ENCODE measurements at places on chromosomes 1 and 21.

- no peak for DNase-seq
These were observed 263.2 kb downstream of the TM2D1 start for GRCh38 chr1:61461406-61462384.

GRCh38 chr21:28776251-28776650 lies 216.4 kb downstream of the LTN1 start:
- DNase-seq: no peak

- no peak for DNase-seq
These were observed 439.5 kb downstream of the AMY1C start for GRCh38 chr1:104189207-104189606.

DNA sequence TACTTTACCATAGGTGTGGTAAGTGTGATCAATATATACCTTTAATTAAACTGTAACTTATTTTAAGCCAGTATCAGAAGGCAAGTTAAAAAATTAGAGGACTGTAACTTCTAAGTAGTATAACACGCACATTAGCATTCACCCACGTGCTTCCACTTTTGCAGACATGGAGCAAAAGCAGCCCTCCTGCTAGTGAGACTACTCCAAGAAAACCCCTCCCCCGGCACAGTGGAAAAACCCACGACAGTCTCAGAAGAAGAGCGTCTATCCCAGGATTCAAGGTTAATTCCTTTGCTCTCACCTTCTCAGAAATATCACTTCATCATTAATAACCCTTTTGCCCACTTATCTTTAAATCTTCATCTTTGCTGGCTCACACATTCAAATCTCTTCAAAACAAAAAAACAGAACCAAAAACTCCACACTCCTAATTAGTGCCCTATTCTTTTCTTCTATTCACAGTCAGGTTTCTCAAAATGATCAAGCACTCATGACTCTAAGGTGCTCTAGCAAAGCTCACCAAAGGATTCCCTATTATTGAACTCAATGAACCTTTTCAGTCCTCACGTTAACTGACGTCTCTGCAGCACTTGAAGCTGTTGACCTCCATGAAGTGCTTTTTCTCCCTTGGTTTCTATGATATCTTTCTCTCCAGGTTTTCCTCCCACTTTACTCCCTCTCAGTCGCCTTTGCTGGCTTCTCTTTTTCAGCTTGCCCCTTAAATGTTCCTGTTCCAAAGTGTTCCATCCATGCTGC lies 213.5 kb downstream of the SMYD3 start:
- no peak for DNase-seq

GRCh38 chr1:78255383-78255782 lies 209.6 kb downstream of the GIPC2 start:
- DNase-seq: no peak

DNA sequence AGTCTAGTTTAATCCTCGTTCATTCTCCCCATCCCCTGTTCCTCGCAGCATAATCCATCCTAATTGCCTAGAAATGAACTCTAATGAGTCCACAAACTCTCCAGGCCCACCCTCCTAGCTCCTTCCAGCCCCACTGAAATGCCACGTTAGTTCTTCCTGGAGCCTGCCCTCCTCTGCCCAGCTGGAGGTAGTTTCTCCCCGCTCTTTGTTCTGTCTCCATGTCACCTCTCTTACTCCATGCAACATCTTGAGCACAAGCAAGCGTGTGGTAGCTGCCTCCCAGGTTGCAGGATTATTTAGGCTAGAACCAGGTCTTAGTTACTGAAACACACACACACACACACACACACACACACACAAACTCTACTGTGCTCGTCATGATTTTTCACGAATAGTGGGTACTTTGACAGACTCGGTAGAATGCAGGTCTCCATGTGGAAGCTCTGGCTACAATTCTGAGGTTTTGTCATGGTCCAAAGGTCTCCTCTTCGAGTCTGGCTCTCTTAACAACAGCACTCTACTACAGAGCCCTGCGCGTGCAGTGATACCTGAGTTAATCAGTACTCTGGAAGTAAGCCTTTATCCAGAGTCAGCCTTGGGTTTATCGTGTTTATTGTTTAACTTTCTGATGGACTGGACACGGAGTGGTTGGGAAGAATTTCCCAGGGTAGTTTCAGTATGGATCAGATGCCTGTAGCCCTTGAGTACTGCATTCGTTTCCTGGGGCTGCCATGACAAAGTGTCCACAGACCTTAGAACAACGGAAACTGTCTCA lies 27.5 kb downstream of the HUNK start:
- DNase-seq: no peak

- no peak for DNase-seq
These were observed 253.1 kb upstream of the IRF2BP2 start for GRCh38 chr1:234862944-234863515.

Measured in RKO (cell line).